ENCODE measurements at places on chromosomes 7 and 10.

DNA sequence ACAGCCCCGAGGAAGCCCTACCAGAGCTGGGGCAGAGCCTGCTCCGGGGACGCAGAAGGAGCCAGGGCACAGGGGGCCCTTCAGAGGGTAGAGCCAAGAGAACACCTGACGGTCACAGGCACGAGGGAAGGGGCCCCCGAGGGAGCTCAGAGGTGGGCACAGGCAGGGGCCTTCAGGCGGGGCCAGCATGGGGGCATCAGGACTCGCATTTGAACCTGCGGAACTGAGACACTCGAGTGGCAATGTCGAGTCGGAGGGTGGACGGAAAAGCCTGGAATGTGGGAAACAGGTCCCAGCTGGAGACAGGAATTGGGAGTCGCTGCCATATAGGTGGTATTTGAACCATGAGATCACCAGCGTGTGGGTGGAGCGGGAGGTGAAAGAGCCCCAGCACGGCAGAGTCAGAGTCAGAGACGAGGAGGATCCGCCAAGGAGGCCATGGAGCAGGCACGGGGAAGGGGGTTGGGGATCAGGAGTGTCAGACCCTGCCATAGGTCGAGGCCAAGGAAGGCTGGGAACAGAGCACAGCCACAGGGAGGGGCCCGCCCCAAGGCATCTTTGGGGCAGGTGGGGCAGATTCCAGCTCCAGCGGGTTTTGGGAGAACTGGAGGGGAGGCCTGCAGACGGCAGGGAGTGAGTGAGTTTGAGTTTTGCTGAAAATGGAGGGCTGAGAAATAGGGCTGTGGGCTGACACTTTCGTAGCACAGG lies 13.8 kb downstream of the STK32C start:
- DNase-seq, result no peak

DNA sequence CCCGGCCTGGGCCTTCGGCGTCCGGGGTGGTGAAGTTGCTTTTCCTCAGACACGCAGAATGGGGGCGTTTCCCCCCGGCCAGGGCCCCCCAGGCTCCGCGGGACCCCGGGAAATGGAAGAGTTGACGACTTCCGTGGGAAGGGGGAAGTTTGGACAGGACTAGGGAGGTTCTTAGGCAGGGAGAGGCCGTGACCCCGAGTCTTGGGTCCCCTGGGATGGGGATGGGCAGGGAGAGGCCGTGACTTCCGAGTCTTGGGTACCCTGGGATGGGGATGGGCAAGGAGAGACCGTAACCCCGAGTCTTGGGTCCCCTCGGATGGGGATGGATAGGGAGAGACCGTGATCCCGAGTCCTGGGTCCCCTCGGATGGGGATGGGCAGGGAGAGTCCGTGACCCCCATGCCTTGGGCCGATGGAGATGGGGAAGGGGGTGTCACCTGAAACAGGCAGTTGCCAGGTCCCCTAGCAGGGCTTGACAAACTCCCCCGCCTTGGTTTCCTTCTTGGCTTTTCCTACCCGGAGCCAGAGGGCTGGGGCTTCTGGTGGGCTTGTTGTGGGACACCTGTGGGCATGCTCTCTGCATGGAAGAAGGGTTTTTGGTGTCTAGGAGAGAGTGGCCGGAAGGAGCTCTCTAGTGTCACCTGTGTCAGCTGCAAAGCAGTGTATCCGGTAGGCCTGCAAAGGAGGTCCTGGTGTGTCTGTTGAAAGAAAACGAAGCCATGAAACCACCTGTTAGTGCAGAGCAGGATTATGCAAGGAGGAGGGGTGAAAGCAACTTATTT lies 1.1 kb downstream of the TRRAP start:
- peak; percentile 96 for DNase-seq

- DNase-seq, result no peak
These were observed 69.3 kb downstream of the AVL9 start for GRCh38 chr7:32564542-32564941.

GRCh38 chr10:71436268-71437125 lies 39.8 kb downstream of the CDH23 start:
- DNase-seq, result no peak

DNA sequence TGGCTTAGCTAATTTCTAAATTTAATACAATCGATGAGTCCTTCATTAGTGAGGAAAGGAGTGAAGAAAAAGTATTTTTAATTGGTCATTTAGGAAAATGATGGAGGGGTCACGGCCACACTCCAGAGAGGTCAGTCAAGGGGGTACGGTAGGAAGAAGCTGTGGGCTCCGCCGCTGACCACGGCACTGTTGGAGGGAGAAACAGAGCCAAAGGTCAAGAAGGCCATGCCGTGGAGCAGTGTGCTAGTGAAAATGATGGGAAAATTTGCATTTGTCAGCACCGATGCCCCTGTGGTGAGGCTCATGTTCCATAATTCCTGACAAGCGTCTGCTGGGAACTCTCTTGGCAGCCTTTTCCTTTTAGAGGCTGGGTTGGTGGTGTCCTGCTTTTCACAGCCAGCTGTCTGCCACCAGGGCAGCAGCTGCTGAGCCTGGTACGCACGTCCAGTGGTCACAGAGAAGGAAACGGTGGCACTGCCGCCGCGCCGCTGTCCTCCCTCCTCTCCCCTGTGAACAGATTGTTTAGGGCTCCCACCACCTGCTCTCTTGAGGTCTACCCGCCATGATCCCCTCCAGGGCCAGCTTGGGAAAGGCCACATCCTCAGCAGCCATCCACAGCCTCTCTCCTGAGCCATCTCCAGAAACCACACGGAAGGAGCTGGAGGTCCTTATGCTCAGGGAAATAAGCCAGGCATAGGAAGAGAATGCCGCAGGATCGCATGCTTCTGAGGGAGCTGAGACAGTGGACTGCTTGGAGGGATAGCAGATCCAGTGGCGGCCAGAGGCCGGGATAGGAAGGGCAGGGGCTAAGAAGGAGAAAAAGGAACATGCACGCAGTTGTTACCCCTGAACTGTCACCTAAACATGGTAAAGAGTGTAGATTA lies 263.7 kb upstream of the PPP2R2D start:
- no peak for DNase-seq

GRCh38 chr7:92837000-92837749 lies 802 bp upstream of the CDK6 start:
- DNase-seq, result no peak

GRCh38 chr10:119496273-119496672 lies 46.2 kb downstream of the RGS10 start:
- DNase-seq, result no peak

GRCh38 chr7:47724335-47724982 lies 142.5 kb upstream of the TNS3 start:
- no peak for DNase-seq

- DNase-seq, result peak; percentile 7
These were observed 67.8 kb upstream of the NXPH1 start for GRCh38 chr7:8365499-8366110.

GRCh38 chr7:88347090-88347489 lies 40.4 kb upstream of the STEAP4 start:
- DNase-seq, result no peak

DNA sequence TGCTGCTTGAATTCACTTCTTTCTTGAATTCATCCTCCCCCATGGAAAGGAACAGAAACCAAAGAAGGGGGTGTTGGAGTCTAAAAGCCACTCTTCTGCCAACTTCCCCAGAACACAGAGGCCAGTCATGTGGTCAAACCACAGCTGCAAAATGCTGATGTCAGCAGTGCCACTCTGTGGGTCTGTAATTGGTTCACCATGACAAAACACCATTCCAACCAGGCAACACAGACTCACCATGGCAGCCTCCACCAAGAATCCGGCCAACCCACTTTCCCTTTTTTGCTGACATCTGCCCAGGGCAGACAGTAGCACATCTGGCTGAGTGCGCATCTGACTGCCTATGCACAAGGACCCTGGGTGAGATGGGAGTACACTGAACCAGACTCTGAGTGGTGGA lies 16.8 kb downstream of the OSBPL3 start:
- peak; percentile 77 for DNase-seq

DNA sequence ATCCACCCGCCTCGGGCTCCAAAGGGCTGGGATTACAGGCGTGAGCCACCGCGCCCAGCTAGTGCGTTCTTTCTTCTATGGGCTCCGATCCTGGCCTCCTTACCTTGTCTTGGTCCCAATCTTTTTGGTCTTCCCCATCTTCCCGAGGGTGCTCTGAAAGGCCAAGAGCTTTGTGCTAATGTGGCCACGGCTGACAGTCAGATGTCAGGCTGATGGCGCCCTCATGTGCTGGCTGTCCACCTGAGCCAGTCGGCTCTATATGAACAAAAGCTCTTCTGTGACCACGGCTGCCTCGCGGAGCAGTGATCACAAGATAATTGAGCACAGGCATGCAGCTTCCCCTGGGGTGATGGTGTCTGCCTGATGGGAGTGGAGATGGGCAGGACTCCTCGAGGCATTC lies 11.0 kb upstream of the AHCYL2 start:
- DNase-seq, result peak; percentile 53

GRCh38 chr10:13231190-13231589 lies 3.0 kb downstream of the UCMA start:
- DNase-seq, result no peak

- DNase-seq, result no peak
These were observed 39.3 kb downstream of the SEC23IP start for GRCh38 chr10:119931871-119932270.

DNA sequence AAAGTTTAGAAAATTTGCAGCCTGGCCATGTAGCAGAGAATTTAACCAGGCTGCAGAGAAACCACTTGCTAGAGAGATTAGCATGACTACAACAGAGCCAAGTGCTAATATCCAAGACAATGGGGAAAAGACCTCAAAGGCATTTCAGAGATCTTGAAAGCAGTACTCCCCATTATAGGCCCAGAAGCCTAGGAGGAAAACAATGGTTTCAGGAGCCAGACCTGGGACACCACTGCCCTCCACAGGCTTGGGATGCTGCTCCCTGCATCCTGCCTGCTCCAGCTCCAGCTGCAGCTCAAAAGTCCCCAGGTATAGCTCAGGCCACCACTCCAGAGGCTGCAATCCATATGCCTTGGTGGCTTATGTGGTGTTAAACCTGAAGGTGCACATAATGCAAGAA lies 101.5 kb upstream of the TMEM72 start:
- DNase-seq, result no peak

DNA sequence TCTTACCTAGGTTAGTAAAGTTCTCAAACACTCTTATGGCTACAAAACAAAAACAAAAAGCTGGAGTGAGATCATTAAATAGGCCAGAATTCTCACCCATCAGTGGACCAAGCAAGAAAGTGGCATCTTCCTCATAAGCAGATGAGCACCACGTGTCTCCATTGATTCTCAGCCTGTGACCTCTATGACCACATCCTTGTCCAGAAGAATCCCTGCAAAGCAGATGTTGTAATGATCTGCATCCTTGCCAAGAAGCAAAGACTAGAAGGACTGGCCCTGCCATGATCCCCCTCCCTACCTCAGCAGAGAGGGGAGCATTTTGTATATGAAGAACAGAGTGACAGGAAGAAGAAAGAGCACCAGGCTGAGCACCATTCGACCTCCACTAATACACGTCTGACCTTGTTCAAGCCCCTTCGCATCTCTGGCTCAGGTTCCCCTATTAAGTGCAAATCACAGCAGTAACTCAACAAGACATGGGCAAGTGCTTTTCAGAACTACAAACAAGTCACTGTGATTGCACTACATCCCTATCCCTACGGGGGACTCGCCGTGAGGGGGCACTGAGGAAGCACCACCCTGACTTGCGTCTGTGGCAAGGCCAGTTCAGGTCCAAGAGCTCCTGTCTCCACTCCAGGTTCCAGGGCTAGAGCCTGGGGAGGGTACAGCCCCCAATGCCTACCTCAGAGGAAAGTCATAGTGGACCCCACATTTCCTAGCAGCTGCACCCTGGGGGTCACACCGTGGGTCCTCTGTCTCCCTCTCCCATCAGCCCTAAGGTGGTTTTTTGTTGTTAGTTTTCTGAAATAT lies 22.2 kb upstream of the RASSF4 start:
- no peak for DNase-seq

DNA sequence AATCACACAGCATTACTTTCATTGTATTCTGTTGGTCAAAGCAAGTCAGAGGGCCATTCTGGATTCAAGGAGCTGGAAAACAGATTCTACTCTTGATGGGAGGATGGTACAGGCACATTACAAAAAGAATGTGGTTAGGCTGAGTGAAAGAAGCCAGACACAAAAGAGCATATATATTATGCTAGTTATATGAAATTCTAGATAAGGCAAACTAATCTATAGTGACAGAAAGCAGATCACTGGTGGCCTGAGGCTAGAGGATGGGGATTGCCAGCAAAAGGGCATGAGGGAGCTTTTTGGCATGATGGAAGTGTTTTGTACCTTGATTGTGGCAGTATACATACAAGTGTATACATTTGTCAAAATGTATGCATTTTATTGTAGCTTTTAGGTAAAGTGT lies 96.8 kb downstream of the SPAG6 start:
- DNase-seq, result no peak

GRCh38 chr10:119491966-119492757 lies 50.4 kb downstream of the RGS10 start:
- DNase-seq, result no peak

- DNase-seq, result no peak
These were observed 277.6 kb upstream of the SORCS1 start for GRCh38 chr10:107442035-107442505.
